ENCODE measurements at places on chromosomes 5 and 9. TPM values are rescaled to one million over a fixed set of nuclear protein-coding genes. Genes with fewer than 3 reads are reported as not detected.

Gene FANCG
- polyA plus RNA-seq, result 8.5 TPM

Gene PDE6A
- polyA plus RNA-seq, result not detected

Gene LHX6
- polyA plus RNA-seq, result 4.7 TPM

Gene PCDHAC1
- polyA plus RNA-seq, result not detected

Gene SH3GL2
- polyA plus RNA-seq, result 1.1 TPM

Gene DBN1
- 85.7 TPM for polyA plus RNA-seq

Gene TENT4A
- 9.1 TPM for polyA plus RNA-seq

Gene TRPM6
- polyA plus RNA-seq, result 0.09 TPM

Gene CCDC107
- 121 TPM for polyA plus RNA-seq

Gene SMARCA2
- 36.2 TPM for polyA plus RNA-seq

Gene UBTD2
- polyA plus RNA-seq, result 26.8 TPM

All from adipose tissue (tissue), 3 donors.